Stimulated activated CD4-positive, alpha-beta T cell treated with anti-CD3 and anti-CD28 coated beads, TNF-alpha, amount 100 ng/mL, for 48 hours (primary cell): ENCODE measurements at places on chromosomes 1 and 21.

DNA sequence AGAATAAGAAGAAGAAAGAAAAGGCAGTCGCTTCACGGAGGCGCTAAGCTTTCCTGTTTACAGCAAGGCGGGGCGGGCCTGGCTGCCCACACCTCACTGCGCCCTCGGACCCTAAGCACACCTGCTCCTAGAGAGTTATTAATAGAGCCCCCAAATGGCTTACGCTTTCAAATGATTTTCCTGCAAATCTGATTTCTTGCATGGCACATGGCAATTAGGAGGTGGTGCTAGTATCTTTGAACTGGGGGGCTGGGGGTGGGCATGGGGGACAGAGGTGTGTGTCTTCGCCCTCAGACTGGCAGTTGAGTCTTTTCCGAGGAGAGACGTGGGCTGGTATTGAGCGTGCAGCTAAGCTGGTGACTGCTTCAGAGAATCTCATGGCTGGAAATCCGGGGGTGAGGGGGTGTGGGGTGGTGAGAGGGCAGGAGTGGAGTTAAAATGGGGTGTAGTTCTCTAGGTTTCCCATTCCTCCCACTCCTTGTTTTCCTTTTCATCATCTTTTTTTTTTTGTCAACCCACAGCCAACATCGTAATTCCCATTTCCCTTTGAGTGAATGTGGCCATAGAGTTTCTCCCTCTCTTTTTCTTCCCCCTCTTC, 1.3 kb downstream of the S1PR1 start:
- DNase-seq = peak; percentile 64

GRCh38 chr21:38151021-38151645, 105.7 kb upstream of the KCNJ15 start:
- DNase-seq = no peak

DNA sequence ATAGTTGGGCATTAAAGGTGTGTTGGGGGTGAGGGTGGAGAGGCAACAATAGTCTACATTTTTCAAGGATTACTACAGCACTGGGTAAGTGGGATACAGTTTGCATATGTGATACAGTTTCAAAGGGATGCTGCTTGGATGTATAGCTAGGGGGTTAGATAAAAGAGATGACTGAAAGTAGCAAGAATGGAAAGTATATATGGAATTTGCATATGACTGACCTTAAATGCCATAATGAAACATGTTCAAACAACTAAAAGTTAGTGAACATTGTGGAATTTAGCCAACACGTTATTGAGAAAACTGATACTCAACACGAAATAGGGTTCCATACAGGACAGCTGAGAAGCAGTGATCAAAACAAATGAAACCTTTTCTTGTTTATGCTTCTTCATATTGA, 124.8 kb upstream of the CHRM3 start:
- DNase-seq = no peak

DNA sequence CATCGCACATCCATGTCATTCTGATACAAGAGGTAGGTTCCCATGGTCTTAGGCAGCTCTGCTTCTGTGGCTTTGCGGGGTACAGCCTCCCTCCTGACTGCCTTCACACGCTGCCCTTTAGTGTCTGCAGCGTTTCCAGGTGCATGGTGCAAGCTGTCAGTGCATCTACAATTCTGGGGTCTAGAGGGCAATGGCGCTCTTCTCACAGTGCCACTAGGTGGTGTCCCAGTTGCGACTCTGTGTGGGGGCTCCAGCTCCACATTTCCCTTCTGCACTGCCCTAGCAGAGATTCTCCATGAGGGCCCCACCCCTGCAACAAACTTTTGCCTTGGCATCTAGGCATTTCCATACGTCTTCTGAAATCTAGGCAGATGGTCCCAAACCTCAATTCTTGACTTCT, 138.2 kb upstream of the BRINP3 start:
- DNase-seq = no peak

DNA sequence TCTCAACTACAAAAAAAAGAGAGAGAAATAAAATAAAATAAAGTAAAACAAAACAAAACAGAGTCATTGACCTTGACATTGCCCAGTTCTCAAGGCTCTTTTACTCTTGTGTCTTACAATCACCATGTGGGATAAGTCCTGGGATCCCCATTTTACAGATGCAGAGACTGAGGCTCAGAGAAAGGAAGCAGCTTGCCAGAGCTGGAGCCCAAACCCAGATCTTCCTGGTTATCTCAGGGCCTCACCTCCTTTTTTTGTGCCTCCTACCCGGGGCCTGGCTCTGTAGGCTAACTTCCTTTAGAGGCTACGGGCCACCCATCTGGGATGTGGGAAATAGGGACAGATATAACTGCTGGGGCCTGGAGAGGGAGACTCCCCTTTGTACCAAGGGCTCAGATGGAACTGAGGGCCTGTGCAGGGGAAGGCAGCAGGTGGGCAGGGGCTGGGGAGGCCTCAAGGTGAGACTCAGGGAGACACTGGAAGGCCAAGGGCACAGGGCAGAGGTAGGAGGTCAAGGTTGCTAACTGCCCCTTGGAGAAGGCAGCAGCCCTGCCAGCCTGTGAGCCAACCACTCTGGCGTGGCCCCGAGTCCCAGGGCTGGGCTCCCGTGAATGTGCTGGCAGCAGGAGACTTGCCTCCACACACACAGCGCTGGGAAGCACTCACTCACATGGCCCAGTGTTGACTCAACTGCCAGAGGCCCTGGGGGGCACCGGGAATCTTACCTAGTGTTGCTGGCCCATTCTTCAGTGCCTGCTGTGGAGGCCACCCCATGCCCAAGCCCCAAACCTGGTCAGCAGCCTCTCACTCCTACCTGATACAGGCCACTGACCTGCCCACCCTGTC, 6.5 kb upstream of the ECE1 start:
- DNase-seq = no peak

DNA sequence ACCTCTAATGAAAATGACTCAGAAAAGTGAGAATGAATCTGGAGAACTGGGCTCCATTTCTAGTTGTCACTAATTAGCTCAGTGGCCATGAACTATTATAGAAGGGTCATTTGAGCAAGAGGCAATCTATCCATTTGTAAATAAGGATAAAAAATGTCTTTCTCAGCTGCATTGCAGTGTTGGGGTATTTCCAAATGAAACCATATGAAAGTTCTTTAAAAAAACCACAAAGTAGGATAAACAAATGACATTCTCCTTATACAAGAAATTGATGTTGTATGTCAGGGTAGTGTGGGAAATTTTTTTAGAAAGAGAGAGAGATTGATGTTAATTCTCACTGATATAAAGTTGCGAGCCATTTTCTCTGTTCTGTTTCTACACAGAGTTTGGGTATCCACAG, 26.0 kb downstream of the FMO3 start:
- no peak for DNase-seq

- no peak for DNase-seq
Observed at GRCh38 chr1:92323473-92324453, 24.9 kb downstream of the RPAP2 start.

DNA sequence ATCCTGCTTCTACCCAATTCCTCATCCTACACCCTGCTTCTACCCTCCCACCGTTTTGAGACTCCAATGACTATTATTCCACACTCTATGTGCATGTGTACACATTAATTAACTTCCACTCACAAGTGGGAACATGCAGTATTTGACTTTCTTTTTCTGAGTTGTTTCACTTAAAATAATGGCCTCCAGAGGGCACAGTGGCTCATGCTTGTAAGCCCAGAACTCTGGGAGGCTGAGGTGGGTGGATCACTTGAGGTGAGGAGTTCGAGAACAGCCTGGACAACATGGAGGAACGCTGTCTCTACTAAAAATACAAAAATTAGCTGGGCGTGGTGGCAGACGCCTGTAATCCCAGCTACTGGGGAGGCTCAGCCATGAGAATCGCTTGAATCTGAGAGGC, 464.8 kb downstream of the PTBP2 start:
- DNase-seq = no peak

GRCh38 chr1:97814121-97814520, 106.7 kb downstream of the DPYD start:
- DNase-seq = no peak

DNA sequence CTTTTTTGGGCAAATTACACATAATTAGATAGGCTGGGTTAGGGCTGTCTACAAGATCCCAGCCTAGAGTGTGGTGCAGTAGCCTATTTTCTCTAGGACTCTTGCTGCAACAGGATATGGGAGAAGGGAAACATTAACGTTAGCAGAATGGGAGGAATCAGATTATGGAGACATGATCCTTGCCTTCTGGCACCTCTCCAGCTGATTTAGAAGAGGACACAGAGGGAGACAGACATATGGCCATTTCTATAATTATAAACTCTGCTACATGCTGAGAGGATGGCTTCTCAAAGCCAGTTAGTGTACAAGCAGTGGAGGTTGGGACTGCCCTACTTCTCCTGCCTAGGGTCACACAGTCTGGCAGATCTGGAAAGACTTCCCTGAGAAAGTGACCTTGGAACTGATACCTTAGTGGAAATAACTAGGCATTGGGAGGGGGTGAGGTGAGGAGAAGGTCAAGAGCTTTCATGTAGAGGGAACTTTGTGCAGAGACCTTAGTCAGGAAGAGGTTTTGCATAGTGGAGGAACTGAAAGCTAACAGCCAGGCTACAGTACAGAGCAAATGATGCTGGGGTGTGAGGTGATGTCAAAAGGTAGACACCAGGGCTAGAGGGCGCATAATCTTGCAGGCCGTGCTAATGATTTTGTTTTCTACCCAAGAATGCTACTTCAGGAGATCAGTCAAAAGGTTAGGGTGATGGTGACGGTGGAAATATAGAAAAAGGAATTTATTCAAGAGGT, 1.2 kb upstream of the CD1D start:
- DNase-seq = no peak

- DNase-seq = no peak
Observed at GRCh38 chr1:36274201-36274600, 32.0 kb upstream of the SH3D21 start.

DNA sequence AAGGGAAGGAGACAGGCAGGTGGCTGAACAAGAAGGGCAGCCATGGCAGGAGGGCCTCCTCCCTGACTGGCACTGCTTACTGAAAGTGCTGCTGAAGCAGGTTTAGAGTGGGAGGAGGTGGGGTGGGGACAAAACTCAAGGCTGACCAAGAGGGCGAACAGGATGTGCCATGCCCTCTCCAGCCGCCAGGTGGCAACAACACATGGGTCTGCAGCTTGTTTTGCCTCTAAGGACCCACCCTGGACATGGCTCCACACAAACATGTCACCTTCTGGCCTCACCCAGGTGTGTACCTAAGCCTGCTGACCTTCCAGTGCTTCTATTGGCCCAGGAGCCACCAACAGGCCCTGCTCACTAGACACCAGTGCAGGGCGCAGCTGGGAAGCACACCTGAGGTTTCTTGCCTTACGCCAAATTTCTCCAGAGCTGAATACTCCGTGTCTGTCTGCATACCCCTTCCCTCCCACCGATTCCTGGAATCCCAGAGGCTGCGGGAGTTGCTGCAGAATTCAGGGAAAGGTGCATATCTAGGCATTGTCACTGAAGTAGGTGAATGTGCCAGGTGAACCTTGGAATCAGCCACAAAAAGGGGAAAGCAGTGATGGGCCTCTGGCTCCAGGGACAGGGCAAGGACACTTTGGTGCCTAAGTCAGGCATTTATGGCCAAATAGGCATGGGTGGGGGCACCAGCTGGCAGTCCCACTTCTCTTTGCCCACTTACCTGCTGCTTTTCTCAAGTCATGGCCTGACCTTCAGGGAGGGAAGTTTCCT, 5.3 kb downstream of the PSRC1 start:
- peak; percentile 66 for DNase-seq

DNA sequence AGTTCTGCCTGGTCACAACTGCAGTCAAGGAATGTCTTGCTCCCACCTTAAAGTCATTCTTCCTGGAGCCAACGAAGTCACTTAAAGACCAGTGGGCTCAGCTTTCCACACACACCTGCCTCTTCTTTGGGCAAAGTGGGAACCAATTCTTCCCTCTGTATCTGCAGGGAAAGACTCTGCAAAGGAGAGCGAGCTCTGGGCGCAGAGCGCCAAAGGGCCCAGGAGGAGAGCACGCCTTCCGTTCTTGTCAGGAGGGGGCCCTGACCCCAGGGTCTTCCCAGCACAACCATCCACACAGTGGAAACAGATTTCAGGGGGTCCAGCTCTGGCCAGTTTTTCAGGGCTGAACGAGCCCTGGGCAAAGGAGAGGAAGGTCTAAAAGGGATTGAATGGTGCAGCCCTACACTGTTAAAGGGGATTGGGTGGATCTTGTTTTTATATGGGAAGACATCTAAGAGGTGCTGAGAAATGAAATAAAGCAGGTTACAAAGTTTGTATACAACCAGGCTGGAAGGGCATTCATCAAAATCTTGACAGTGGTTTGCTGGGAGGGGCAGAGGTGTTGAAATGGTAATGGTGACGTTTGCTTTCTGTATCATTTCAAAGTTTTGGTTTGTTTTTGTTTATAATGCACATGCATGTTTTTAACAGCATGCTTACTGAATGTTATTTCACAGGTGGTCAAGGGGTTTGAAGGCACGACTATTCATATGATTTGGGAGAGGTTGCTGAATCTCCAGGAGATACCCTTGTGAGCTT, 6.8 kb upstream of the OLIG2 start:
- DNase-seq = no peak

DNA sequence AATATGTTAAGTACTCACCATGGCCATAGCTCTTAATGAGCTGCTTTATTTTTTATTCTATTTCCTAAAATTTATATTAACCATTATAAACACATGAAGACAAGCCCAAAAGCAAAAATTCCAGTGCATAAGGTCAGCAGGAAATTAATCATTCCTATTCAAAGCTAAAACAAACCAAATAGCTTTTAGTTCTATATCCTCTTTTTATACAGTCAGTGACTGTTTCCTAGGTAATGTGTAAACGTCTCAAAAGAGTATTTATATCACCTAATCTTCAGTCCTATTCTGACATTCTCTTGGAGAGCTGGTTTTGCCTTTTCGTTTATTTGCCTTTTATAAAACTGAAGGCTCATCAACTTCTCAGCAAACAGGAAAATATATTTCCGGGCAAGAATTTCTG, 4.2 kb downstream of the GOLPH3L start:
- DNase-seq = no peak
